ENCODE measurements at places on chromosomes 1 and 21.

- no peak for ATAC-seq
Observed at GRCh38 chr1:52631759-52632331, 1.1 kb upstream of the SHISAL2A start.

DNA sequence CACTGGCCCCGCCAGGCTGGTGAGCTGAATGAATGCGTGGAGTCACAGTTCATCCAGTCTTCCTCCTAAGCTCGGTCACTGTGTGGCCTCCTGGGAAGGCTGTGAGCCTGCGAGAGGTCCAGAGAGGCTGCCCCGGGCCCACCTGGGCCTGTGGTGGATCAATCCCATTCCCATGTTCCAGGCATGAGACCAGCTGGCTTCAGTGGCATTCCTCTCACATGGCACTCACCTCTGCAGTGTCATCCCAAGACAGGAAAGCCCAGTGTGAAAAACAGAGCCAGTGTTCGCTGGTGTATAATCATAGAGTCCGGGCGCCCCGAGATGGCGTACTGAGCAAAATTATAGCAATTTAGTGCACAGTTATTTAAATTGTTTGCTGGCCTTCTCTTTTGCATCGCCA lies 37.6 kb upstream of the EPHA8 start:
- ATAC-seq: no peak

DNA sequence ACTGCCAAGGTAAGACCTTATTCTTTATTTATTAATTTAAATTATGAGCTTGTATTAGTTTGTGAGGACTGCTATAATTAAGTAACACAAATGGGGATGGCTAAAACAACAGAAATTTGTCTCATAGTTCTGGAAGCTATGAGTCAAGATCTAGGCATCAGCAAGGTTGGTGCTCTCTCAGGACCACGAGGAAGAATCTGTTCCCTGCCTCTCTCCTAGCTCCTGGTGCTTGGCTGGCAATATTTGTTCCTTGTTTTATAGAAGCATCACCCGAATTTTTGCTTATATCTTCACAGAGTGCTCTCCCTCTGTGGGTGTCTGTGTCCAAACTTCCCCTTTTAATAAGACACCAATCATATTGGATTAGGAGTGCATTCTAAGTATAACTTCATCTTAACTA lies 41.4 kb upstream of the CCDC190 start:
- no peak for ATAC-seq

GRCh38 chr1:235622936-235623779 lies 26.4 kb downstream of the GNG4 start:
- no peak for ATAC-seq

GRCh38 chr1:210857705-210858104 lies 276.2 kb downstream of the KCNH1 start:
- no peak for ATAC-seq

DNA sequence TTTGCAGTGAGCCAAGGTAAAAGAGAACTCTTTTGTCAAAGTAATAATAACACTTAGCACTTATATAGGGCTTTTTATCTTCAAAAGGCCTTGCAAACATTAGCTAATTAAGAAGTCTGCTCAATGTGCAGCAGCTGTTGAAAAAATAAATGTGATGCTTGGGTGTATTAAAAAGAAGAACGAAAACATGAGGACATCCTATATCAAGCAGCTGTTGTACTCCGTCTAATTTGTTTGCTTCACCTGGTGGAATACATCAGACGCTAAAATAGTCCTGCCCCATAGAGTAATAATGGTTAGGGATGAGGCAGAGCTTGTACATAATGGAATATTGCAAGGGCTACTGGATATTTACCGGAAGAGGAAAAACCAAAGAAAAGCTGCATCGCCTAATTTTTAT lies 299.5 kb downstream of the ST6GALNAC3 start:
- ATAC-seq: no peak

- ATAC-seq: no peak
Observed at GRCh38 chr1:29531596-29531995, 295.3 kb downstream of the PTPRU start.

DNA sequence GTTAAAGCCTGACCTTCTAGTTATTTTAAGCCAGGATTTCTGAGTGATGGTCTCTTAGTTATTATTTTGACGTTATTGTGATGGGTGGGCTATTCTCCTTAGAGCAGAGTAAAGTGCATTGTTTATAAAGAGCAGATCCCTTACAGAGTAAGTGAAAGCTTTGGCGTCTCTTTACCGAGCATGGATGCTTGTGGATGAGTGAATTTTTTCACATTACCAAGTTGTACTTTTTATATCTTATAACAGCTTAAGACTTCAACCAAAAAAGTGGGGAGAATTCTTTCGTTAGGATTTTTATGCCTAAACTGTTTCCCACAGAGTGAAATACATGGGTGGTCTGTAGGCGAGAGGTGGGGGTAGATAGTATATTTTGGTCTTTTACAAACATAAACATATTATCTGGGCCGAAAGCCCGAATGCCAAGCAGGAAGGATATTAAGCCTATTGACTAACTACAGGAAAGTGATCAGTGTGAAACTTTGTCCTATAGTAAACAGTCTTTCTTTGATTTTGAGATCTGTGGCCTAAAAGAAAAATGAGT lies 279.1 kb upstream of the C1orf105 start:
- ATAC-seq: no peak

- peak; percentile 41 for ATAC-seq
Observed at GRCh38 chr1:160284220-160284781, 632 bp downstream of the PEX19 start.

DNA sequence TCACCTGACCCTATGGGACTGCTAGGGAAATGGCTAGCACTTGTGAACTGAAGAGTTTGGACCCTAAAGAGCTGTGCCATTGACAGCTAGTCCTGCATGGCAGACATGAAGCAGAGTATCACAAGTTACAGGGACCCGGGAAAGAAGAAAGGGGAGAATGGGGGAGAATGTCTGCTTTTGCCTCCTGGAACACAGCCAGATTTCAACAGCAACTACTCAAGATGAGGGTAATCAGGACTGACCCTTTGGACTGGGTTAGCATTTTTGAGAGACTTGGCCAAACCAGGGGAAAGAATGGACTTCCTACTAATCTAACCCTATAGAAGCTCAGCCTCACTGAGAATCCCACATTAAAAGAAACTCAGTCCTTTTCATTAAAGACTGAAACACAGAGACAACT lies 8.7 kb upstream of the UTP25 start:
- no peak for ATAC-seq

DNA sequence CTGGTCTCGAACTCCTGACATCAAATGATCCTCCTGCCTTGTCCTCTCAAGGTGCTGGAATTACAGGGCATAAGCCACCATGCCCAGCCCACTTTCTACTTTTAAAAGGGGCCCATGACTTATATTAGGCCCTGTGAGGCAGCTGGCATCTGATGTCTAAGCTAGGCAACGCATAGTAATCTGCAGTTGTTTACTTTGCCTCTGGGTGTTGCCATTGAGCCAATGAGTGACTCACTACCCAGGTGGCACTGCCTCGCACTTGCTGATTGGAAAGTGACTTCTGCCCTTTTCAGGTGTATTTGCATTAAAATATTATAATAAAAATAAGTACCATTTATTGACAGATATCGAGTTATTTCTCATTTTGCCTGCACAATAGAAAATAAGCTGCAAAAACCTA lies 84.9 kb downstream of the KIF14 start:
- peak; percentile 75 for ATAC-seq

GRCh38 chr1:151715726-151716404 lies 738 bp downstream of the CELF3 start:
- ATAC-seq: peak; percentile 24

GRCh38 chr1:86067626-86068025 lies 88.9 kb downstream of the COL24A1 start:
- no peak for ATAC-seq

Data from activated T-helper 17 cell treated with anti-CD3 and anti-CD28 coated beads, Interleukin-2, amount 50 U/mL, for 72 hours (primary cell).